ENCODE measurements at places on chromosomes 2 and 18.

- DNase-seq: no peak
Measured at GRCh38 chr2:233358335-233358734, 4.0 kb downstream of the DGKD start.

GRCh38 chr2:219358170-219359075 lies 25.9 kb upstream of the RESP18 start:
- no peak for DNase-seq

- DNase-seq: no peak
Measured at GRCh38 chr2:167939514-167940345, 307.7 kb downstream of the STK39 start.

DNA sequence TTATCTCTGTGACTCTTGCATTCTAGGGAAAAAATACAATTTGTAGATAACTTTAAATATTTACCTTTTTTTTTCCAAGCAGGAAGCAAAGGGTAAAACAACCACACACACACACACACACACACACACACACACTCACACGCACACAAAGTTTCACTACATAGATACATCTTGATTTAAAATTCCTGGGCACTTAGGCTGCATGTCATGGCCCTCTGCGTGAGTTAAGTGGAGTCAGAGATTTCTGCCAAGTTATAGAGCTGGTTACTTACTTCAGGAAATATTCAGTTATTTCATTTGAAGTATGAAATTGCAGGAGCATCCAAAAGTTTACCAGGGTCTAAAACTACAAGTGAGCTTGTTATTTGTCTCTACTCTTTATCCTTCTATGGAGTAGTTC lies 612.0 kb downstream of the IRS1 start:
- no peak for DNase-seq

- no peak for DNase-seq
Measured at GRCh38 chr18:25594351-25594750, 242.4 kb upstream of the ZNF521 start.

DNA sequence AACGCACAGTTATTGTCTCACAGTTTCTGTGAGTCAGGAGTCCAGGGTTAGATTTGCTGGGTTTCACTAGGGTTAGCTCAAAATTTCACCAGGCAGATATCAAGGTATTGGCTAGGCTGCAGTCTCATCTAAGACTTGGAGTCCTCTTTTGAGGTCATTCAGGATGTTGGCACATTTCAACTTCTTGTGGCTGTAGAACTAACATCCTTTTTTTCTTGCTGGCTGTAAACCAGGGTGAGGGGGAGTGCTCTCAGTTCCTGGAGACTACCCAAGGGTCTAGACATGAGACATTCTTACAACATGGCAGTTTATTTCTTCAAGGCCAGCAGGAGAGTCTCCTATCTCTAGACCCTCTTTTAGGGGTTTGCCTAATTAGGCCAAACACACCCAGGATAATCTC lies 12.8 kb upstream of the CAVIN2 start:
- DNase-seq: no peak

DNA sequence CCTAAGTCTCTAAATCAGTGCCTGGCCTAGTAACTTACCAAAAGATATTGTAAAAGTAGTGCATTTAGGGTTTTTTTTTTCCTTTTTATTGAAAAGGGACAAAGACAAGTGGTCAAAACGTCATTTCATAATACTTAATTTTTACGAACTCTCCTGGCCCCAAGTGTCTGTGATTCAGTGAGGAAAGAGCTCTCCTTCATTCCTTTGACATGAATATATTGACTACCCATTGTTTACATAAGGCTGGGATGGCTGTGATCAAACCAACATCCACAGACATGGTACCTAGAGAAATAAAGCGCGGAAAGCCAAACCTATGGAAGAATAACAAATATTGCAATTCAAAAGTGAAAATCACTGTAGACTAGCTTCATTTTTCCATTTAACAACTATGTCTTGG lies 198.4 kb downstream of the BABAM2 start:
- DNase-seq: no peak

- DNase-seq: no peak
Measured at GRCh38 chr2:191222507-191222906, 22.7 kb upstream of the MYO1B start.

DNA sequence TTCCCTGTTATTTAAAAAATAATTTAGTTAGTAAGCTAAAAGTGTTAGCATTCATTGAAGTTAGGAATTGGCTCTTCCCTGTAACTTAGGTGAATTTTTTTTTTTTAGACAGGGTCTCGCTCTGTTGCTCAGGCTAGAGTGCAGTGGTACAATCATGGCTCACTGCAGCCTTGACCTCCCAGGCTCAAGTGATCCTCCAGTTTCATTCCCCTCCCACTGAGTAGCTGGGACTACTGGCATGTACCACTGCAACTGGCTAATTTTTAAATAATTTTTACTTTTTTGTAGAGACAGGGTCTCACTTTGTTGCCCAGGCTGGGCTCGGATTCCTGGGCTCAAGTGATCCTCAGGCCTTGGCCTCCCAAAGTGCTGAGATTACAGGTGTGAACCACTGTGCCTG lies 66.4 kb downstream of the CERS6 start:
- no peak for DNase-seq

DNA sequence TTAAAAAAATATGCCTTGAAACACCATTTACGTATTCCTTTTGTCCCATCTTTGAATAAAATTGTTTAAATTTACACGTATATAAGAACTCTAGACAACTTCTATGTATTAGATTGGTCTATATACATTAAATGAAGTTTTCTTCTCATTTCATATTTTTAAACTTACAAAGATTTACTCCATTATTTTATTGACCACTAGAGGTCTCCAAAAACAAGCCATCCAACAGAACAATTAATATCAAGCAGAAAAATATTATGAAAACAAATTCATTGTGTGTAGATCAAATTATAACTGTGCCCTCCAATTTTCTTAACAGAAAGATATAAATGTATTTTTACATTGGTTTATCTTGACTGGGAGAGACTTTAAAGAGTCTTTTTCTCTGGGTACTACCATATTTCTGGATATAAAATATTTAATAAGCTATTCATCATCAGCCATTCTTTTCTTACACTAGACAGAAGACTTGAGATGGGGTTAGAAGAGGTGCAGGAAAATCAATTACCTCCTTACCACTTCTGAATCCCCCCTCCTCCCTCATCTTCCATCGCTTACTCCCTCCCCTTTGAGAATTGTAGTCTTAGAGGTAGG lies 66.5 kb downstream of the DPP4 start:
- DNase-seq: no peak

GRCh38 chr2:173149491-173149890 lies 73.8 kb downstream of the MAP3K20 start:
- no peak for DNase-seq

GRCh38 chr2:60766283-60766682 lies 10.2 kb downstream of the PAPOLG start:
- no peak for DNase-seq

DNA sequence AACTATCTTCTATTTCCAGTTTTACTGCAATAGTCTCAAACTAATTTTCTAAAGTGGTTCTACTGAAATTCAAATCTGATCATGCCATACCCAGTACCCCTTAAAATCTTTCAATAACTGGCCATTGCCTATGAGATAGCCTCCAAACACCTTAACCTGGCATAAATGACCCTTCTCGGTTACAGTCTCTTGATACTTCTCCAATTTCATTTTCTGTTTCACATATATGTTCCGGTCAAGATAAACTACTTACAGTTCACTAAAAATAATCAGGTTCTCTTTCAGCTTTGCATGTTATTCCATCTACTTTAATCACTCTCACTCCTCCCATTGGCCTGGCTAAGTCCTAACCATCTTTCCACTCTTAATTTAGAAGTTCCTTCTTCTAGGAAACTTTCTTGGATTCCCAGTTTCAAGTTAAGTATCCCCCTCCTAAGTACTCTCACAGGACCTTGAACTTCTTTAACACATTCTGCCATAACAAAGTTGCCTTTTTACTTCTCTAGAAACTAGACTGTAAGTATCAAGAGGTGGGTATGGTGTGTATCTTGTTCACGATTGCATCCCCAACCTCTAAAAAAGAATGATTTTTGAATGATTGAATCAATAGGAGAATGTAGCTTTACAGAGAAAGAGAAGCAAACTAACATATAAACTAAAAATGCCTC lies 110.2 kb upstream of the RBBP8 start:
- DNase-seq: no peak

- no peak for DNase-seq
Measured at GRCh38 chr18:70290482-70291294, 1.8 kb downstream of the SOCS6 start.

DNA sequence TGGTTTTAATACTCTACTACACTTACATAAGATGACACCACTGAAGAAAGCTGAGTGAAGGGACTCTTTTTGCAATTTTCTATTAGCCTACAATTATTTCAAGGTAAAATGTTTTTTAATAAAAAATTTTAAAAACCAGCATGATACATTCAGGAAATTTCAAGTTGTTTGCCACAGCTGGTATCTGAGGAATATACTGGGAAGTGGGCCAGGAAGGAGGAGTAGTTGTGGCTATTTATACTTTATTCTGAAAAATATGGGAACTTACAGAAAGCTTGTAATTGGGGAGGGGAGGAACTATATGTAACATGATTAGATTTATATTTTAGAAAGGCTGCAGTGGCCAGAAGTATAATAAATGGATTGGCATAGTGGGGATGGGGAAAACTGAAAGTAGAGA lies 40.8 kb downstream of the WDR35 start:
- no peak for DNase-seq

GRCh38 chr2:55047677-55048299 lies 2.5 kb downstream of the RTN4 start:
- no peak for DNase-seq

DNA sequence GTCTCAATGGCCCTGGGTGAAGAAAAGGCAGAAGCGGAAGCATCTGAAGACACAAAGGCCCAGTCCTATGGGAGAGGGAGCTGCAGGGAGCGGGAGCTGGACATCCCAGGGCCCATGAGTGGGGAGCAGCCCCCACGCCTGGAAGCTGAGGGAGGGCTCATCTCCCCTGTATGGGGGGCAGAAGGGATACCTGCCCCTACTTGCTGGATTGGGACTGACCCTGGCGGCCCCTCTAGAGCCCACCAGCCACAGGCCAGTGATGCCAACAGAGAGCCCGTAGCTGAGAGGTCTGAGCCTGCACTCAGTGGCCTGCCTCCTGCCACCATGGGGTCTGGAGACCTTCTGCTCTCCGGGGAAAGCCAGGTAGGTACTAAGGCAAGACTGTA lies 13.2 kb downstream of the CEP68 start:
- no peak for DNase-seq

DNA sequence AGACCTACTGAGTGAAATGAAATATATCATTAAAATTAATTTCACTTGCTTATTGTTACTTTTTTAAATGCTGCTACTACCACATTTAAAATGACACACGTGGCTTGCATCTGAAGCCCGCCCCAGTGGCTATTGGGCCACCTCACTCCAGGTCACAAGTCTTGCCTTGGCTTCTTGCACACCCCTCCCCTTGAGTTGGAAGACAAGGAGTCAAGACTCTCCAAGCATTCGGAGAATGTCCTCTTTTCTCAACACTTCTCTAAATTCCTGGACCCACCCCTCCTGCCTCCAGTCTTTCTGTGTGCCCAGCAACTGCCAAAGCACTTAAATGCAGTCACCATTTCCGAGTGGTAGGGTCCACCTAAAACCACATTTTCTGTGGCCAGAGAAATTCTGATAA lies 73.4 kb downstream of the ZBTB7C start:
- DNase-seq: no peak

GRCh38 chr18:79496978-79497637 lies 101.4 kb downstream of the NFATC1 start:
- DNase-seq: peak; percentile 59

All from COLO829 (cell line).